Astrocyte of the hippocampus (primary cell): ENCODE measurements at places on chromosomes 6 and 20.

GRCh38 chr6:125745281-125746018, 4.0 kb upstream of the HEY2 start:
- no peak for DNase-seq

GRCh38 chr20:50928469-50928868, 2.8 kb downstream of the ADNP start:
- no peak for DNase-seq

DNA sequence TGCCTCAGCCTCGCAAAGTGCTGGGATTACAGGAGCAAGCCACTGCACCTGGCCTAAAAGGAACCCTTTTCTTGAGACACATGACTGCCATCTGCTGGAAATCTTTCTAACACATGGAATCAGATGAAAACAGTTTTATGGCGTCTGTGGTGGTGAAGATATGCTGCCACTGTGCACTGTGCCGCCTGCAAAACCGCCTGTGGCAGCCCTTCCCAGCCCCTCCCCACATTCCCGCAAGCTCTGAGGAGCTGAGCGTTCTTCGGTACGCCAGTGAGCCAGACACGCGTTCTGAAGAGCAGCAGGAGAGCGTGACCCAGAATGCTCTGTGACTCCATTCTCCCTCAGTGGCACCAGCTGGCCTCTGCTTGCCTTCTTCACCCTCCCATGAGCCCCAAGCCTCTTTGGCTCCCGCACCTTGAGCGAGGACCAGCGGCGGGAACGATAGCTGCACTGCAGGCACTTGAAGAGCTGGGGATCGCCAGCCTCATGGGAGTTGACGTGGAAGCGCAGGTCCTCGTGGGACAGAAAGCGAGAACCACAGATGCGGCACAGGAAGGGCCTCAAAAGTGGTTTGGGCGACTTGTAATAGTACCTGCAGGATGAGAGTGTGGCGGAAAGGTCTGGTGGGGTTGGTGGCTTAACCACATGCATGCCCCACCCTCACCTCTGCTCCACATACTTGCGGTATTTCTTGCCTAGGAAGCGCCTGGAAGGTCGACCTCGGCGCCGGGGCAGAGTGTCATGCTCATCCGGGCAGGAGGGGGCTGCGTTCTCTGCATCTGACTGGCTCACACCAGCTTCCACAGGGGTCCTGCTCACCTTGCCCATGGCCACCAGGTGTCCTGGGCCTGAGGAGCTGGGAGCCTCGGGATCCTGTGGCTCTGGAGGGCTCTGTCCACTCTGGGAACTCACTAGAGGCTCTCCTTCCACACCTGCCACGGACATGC, 8.7 kb downstream of the ZNF335 start:
- DNase-seq, result peak; percentile 53

- DNase-seq, result peak; percentile 26
These were observed 28.9 kb downstream of the TREM1 start for GRCh38 chr6:41257369-41258195.

DNA sequence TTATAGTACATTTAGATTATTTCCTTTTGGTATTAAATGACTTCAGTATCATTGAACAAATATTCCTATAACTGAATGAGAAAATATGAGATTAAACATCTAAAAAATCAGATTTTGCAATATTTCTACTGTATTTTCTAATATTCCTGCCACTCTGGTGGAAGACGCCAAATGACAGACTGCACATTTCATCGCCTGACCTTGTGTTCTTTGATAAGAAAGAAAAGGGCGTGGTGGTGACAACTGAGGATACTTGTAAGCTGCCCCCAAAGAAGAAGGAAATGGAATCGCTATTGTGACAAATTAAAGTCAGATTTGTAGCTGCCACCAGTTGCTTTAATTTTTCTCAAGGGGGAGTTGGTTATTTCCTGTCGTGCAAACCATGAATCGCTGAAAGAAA, 131.3 kb downstream of the MTFR2 start:
- DNase-seq, result no peak

GRCh38 chr20:45419188-45420091, 3.5 kb downstream of the PIGT start:
- peak; percentile 98 for DNase-seq

- no peak for DNase-seq
These were observed 47.0 kb downstream of the MYH7B start for GRCh38 chr20:35002426-35003210.

- no peak for DNase-seq
These were observed 34.5 kb upstream of the NOL4L start for GRCh38 chr20:32619586-32619985.

GRCh38 chr20:15699431-15700146, 873.7 kb downstream of the KIF16B start:
- DNase-seq, result no peak

- no peak for DNase-seq
These were observed 187.0 kb downstream of the TAF4 start for GRCh38 chr20:61878478-61879302.
